ENCODE measurements at places on chromosomes 7 and 10.

- no peak for DNase-seq
Measured at GRCh38 chr7:131190146-131190545, 137.5 kb upstream of the MKLN1 start.

DNA sequence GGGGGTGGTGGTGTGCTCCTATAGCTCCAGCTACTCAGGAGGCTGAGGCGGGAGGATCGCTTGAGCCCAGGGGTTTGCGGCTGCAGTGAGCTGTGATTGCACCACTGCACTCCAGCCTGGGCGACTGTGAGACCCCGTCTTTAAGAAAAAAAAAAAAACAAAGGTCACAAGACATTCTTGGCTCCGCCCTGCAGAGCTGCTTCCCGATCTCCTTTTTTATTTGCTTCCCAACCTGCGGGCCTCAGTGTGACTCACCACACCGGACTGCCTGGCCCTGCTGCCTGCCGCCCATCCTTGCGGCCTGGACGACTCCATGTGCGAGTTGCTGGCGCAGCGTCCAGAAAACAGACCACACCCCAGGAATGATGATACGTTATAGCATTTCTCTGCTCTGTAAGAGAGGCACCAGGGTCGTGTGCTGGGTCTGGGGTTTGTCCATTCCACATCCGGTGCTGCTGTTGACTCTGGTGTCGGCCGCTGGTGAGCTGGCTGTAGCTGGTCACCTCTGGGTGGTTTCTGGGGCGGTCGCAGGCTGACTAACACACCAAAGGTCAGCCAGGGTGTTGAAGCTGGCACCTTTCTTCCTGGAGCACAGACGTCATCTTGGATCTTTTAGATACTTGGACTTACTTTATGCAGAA, 123.6 kb downstream of the TCF7L2 start:
- no peak for DNase-seq

DNA sequence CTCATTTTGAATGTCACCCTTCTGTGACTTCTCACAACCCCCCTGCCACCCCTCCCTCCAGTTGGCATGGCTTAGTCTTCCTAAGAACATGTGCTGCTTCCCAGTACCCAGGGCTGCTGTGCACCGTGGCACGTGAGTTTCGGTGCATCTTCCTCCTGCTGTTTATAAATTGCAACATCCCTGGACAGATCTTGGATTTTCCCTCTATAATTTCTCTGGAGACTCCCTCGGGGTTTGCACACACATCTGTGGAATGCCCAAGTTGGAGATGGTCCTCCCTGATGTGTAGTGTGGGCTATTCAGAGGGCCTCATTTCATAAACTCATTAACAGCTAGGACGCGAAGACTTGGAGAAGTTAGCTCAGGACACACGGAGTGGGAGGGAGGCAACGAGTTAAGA, 52.9 kb downstream of the IKZF1 start:
- DNase-seq, result no peak

DNA sequence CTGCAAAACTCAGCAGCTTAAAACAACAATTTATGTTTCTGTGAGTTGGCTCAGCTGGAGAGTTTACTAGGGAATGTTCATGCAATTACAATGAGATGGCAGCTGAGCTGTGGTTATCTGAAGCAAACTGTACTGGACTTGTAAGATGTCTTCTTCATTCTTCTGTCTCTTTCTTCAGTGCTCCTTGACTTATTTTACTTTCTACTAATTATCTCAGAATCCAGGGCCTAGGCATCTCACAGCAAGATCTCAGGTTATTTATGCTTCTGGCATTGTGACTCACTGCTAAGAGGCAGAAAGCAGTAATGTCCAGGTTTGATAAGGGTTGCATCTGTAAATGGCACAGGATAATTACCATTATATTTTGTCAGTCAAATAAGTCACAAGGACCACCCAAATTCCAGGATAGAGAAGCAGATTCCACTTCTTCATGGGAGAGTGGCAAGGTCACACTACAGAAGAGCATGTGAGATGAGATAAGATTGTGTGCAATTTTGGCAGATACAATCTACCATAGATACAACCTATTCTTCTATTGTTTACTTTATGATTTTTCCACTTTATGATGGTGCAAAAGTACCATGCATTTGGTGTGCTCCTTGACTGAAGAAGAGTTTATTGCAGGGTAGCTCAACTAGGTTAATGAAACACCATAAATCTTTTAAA, 16.8 kb downstream of the VIM start:
- no peak for DNase-seq

GRCh38 chr7:27183682-27184336, 1.2 kb downstream of the HOXA11 start:
- no peak for DNase-seq

DNA sequence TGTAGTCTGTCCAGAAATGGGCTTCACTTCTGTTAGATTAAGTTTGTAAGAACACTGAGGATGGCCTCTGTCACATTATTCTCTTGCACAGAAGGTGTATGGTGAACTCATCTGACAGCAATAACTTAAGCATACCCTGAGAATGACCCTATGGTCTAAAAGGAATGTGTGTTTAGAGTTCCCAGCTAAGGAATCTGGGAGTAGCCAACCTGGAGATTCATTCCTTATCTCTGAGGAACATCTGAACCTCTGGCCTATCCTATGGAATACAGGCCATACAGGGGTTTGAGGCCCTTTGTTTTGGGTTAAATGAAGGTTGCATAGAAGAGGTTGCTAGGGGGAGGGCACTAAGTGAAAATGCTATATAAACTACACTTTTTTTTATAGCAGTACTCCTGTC, 41.4 kb downstream of the LAMB4 start:
- DNase-seq, result no peak

- no peak for DNase-seq
Measured at GRCh38 chr7:23955145-23955544, 245.1 kb downstream of the STK31 start.

DNA sequence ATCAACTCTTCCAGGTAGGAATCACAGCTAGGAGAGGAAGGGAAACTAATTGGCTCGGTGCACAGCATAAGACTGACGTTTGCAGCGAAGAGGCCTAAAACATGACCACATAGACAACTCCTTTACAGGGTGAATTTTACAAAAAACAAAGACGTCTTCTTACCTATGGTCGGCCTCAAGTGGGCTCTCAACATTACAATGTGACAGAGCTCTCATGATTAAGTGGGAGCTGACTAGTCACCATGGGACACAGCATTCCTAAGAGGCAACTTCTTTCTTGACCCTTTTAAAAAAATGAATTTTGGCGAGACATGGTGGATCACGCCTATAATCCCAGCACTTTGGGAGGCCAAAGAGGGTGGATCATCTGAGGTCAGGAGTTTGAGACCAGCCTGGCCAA, 4.6 kb downstream of the PDIA4 start:
- DNase-seq, result no peak

DNA sequence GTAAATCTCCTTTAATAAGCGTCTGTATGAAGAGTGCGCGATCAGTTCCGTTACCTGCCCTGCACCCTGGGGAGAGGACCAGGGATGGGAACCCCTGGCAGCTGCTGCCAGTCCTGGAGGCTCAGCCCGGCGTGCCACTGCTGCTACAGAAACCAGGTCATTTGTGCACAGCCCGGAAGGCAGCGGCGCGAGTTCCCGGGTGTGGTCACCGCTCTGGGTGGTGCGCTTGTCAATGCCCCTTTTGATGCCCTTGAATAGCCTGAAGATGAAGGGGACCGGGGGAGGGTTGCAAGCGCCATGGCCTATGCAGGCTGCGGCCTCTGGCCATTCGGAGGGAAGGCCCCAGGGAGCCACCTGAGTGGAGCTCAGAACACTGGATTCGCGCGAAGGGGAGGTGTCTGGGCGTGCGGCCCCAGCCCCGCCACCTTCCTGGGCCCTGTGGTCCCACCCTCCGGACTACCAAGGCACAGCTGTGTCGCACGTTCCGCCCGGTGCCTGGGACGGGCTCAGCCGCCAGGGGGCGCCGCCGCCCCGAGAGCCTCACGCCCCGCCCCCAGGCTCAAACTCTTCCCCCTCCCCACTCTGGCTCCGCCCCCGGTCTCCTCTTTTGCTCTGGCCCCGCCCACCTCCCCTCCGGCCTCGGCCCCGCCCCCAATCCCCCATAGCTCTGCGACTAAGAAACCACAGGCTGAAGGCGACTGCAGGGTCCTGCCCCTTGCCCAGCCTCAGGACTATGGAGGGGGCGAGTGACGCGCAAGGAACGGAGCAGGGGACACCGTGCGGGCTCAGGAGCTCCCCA, 16.5 kb downstream of the AP5Z1 start:
- DNase-seq, result peak; percentile 75

GRCh38 chr7:26279405-26279804, 12.3 kb upstream of the SNX10 start:
- DNase-seq, result no peak

DNA sequence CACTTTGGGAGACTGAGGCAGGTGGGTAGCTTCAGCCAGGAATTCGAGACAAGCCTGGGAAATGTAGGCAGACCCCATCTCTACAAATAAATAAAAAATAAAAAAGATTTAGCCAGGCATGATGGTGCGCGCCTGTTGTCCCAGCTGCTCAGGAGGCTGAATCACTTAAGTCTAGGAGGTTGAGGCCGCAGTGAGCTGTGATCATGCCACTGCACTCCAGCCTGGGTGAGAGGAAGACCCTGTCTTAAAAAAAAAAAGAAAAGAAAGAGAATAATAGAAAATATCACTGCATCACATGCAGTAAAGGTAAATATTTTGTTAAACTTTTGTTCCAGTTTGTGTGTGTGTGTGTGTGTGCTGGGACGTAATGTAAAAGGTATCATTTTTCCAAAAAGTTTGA, 3.0 kb downstream of the STRIP2 start:
- DNase-seq, result no peak

DNA sequence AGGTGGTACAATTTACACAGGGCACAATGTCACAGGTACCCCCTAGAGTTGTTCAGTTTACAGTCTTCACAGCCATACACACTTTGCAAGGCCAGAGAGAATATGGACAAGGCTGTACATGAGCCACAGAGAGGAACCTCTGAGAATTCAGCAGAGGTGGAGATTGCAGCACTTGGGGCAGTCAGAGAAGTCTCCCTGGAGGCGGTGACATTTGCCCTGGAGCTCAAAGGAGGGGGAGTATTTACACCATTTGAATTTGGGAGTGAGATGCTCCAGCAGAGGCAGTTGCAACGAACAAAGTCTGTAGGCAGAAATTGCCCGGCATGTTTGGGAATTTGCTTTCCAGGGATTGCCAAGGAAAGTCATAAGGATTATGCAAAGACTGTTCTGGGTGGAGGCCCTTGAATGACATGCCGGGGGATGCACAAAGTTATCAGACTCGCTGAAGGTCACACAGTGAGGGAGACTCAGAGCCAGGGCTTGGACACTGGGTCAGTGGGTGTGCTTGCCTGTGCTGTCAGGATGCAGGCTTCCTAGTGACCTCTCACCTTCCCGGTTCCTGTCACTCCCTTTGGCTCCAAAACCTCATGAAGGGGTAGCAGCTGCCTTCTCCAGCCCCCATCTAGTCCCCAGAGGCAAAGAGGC, 160.7 kb upstream of the PCBD1 start:
- DNase-seq, result no peak

DNA sequence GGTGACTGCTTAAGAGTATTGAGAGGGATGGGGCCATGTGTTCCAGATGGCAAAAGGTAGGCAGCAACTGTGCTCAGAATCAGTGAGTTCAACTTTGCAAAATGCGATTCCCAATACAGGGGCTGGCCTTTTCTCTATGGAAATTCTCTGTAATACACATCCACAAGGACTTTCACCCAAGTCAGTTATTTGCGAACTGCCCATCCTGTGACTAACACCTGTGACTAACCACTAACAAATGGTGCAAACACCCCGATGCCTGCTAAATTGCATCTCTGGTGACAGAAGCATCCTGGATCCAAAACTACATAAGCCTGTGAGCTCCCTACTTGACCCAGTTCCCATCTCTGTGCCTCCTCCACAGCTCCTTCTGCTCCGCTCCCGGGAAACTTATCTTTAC, 9.0 kb upstream of the CUZD1 start:
- no peak for DNase-seq

- DNase-seq, result no peak
Measured at GRCh38 chr10:69858201-69858600, 56.5 kb downstream of the COL13A1 start.

DNA sequence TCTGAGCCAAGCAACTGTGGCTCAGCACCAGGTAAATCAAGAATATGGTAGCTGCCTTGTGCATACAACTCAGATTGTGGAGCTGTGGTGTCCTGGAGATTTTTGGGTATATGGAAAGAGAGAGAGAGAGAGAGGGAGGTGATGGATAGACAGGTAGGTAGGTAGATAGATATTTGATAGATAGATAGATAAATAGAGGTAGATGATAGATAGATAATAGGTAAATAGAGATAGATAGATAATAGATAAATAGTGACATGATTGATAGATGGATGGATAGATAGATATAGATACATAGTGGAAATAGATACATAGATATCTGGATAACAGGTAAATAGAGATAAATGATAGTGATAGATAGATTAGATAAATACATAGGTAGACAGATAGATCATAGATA, 206.3 kb downstream of the KLF6 start:
- no peak for DNase-seq

DNA sequence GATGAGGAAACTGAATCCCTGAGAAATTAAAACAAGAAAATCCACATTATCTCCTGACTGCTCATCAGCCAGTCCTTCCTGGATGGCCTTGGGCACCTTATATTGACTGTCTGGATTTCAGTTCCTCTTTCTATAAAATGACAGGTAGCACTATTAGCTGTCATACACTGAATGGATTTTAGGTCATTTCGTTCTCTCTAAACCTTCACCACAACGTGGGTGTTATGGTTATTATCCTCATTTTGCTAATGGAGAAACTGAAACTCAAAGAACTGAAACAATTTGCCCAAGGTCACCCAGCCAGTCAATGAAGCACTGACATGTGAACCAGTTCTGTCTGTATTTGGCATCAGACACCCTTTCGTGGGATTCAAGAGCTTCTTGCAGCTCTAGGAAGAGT, 193.8 kb downstream of the CYP26A1 start:
- no peak for DNase-seq

DNA sequence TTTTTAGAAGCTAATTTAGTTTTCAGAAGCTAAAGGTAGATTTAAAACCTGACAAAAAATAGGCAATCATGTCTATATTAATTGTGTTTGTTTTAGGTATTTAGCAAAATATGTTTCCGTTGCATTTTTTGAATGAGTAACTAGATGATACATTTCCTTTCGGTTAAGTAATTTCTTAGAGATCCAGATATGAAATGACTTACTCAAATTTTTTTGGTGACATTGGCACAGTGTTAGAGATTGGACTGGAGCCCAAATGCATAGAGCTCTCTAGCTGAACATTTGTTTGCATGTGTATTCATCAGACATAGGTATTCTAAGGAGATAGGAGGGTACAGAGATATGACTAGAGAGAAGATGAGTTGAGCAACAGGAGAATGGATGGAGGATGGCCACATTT, 1.9 kb downstream of the BUB3 start:
- DNase-seq, result no peak
